ENCODE measurements at places on chromosomes 7 and 10.

DNA sequence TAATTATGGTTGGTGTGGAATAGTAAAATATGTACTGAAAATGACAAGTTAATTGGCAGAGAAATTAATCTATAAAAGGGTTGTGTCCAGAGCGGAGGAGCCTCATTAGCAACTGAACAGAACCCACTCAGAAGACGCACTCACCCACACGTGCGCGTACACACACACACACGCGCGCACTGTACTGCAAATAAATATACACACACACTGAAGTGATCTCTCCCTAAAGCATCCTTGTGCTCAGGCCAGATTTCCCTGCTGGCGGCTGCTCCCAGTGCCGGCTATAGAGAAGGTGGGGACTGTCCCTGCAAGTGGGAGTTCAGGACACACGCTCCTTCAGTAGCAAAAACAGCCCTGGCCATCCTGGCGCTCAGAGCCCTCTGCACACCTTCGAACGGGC, 85.2 kb downstream of the CHST15 start:
- DNase-seq, result no peak

GRCh38 chr10:72426986-72427385, 72.3 kb upstream of the DNAJB12 start:
- DNase-seq, result no peak

- DNase-seq, result peak; percentile 42
Measured at GRCh38 chr7:7969306-7970236, 975 bp downstream of the GLCCI1 start.

- DNase-seq, result no peak
Measured at GRCh38 chr10:24721229-24722106, 2.2 kb downstream of the ARHGAP21 start.

DNA sequence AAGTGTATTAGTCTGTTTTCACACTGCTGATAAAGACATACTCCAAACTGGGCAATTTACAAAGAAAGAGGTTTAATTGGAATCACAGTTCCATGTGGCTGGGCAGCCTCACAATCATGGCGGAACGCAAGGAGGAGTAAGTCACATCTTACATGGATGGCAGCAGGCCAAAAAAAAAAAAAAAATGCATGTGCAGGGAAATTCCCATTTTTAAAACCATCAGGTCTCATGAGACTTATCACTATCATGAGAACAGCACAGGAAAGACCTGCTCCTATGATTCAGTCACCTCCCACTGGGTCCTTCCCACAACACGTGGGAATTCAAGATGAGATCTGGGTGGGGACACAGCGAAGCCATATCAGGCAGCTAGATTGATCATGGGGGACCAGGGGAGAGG, 136.8 kb downstream of the EXOC4 start:
- no peak for DNase-seq

- DNase-seq, result no peak
Measured at GRCh38 chr7:105675934-105676371, 94.7 kb upstream of the EFCAB10 start.

DNA sequence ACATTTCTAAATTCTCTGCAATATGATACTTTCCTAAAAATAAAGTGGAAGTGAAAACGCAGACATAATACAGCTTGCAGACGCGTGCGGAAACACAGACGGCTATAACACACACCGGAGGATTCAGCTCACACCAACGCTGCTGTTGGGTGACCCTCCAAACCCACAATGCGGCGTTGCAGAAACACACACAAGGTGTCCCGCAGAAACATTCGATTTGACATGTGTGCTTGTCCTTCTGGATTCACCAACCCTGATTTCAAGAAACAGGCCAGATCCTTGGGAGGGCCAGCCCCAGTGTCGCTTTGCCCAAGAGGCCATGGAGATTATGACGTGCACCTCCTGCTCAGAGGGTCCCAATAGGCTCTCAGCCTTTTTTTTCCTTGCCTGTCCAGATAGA, 136.7 kb upstream of the TCERG1L start:
- no peak for DNase-seq

GRCh38 chr7:16918288-16918895, 36.6 kb upstream of the AGR3 start:
- DNase-seq, result peak; percentile 14

DNA sequence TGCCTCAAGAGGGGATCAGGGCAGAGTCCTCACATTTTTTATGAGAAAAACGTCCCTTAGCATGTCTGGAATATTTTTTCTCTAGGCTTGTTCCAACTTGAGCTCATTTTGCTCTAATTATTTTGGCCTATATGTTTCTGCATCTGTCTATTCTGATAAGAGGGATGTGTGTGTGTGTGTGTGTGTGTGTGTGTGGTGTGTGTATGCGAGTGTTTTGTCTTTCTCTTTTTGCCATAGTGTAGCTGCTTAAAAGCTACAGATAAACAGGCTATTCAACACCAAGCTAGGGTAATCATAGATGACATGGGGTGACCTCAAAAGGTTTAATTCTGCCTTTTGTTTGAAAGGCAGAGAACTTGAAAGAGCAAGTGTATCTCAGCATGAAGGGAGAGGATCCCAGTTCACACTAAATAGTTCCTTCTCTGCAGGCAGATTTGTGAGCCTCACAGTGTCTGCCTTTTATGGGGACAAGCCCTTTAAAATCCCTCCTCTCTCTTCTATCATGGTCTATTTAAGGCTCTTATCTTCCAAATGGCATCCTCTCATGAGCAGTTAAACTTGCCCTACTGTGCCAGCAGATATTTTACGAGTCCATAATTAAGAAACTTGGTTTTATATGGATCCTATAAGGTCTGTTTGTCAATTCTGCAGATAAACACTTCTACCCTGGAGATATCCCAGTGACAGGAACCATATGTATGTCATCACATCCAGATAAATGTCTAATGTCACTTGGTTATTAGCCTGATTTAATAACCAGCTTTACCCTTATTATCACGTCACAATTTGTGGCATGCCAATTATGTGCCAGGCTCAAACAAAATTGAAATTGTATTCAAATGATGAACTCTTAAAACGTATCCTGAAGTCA, 202.9 kb upstream of the MTPN start:
- no peak for DNase-seq

DNA sequence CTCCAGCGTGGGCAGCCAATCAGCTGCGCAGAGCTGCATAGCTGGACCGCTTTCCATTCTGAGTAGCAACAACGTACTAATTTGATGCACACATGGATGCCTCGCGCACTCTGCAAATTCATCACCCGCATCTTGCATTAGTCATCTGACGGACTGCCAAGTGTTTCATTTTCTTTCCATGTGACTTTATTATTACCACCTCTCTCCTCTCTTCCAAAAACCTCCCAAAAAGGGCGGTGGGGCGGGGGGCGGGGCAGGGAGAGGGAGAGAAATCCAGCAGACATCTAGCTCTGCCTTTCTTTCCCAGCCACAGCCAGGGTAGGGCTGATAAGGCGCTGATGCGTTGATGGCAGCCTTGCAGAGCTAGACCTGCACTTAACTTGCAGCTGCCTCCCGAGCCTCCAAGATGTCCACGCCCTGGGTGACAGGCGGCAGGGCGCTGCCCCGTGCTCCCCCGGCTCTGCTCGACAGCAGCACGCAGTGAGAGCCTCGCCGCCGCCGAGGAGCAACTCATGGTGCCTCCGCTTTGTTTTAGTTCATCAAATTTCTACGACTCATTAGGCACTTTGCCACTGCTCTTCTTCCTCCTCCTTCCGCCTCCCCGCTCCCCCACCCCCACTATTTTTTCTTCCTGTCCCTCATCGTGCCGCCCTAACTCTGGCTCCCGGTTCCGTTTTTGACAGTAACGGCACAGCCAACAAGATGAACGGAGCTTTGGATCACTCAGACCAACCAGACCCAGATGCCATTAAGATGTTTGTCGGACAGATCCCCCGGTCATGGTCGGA, 147.3 kb downstream of the CELF2 start:
- peak; percentile 89 for DNase-seq

- no peak for DNase-seq
Measured at GRCh38 chr7:118072893-118073674, 110.9 kb upstream of the LSM8 start.

- no peak for DNase-seq
Measured at GRCh38 chr10:5775685-5776084, 37.5 kb downstream of the GDI2 start.

DNA sequence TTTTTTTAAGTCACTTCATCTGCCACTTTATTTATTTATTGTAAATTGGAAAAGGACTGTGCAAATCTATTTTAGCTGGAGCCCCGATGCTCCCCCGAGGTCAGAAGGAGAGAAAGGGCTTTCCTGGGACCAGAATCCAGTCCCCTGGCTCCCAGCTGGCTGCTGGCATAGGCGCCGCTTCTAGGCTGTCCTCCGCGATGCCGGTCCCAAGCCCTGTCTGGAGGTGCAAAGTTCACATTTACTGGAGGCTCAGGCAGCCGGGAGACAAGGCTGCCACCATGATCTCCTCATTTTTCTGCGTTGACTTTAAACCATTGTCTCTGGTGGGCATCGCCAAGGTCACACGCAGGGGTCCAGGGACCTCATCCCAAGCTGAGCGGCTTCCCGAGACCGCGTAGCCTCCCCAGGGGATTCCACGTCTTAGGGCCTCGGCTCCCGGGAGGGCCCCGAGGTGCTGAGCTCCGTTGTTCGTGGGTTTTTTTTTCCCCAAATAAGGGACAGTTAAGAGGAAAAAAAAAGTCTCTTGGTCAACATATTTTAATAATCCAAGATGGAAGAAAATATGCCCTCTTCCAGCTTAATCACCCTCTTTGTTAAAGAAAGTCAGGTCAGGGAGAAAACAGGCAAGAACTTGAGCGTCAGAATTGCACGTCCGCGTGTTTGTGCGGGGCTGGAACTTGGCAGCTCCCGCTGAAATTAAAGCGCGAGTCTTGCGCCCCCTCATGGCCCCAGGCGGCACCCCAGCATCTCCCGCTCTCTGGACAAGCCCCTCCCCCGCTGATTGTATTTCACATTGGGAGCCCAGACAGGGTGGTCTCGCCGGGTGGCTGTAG, 11.9 kb downstream of the RGR start:
- peak; percentile 7 for DNase-seq
